ENCODE measurements at places on chromosomes 5 and 9.
A peak's percentile ranks its signal among the peaks of the same experiment; 100 is the strongest.

DNA sequence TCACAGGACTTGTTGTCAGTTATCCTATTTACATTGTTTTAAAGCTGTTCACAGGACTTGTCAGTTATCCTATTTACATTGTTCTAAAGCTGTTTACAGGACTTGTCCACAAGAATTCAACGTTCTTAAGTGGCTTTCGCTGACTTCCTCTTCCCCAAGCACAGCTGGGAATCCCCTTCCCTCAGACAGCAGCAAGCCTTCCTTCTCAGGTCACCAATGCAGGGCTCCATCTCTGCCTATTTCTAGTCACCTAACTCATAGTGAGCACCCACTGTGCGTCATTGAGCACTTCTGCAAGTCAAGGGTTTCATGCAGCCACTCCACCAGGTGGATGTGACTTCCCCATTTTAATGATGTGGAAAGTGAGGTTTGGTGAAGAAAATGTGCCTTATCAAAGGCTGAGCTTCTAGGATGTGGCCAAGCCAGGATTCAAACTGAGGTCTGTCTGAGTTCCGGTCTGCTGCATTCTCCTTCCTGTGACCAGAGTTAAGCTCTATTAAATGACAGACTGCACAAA lies 109.8 kb upstream of the ZNF462 start:
- no peak for DNase-seq

DNA sequence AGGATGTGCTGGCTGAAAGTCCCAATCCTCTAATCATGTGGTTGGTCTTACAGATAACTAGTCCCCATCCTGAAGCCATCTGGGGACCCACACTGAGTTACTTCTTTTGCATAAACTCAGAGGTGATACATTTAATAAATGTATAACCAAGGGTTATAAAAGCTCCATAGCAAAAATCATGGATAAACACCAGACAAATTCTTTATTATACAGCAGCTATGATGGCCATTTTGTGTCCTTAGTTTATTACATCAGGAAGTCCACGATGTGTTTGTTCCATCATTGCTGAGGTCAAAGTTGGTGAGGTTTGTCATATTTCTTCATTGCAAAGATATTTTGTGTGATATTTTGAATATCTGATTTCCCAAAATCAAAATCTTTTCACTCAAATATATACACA lies 80.2 kb downstream of the GCNT1 start:
- DNase-seq, result no peak

DNA sequence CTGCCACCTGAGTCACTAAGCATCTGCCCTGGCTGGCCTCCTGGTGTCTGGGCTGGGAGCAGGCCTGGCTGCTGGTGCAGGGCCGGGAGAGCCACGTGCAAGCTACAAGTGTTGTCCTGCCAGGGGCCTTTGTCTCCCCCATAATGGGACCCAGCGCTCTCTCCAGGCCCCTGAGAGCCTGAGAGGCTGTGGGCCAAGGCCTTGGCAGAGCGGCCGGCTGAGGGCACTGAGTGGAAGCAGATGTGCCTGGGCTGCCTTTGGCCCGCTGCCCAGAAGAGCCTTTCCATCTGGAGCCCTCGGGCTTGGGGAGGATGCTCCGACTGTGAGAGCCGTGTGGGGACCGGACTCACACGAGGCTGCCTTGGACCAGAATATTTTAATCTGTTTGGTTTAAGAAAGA lies 185.5 kb downstream of the RGS3 start:
- peak; percentile 81 for DNase-seq

DNA sequence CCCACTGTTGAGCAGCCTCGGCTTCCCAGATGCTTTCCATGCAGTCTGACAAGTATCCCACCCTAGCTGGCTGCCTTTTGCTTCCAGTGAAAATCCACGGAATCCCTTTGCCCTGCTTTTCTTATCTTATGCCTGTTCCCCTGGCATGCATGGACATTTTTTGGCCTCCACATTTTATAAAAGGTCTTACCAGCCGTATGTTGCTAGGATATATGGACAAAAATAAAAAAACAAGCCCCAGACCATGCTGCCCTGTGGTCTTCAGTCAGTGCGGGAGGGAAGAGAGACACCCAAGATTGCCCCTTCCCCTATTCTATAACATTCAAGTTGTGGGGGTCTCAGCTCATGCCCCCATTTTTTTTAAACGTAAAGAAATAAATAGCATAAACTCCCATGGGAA lies 129.6 kb downstream of the COL23A1 start:
- DNase-seq, result no peak

DNA sequence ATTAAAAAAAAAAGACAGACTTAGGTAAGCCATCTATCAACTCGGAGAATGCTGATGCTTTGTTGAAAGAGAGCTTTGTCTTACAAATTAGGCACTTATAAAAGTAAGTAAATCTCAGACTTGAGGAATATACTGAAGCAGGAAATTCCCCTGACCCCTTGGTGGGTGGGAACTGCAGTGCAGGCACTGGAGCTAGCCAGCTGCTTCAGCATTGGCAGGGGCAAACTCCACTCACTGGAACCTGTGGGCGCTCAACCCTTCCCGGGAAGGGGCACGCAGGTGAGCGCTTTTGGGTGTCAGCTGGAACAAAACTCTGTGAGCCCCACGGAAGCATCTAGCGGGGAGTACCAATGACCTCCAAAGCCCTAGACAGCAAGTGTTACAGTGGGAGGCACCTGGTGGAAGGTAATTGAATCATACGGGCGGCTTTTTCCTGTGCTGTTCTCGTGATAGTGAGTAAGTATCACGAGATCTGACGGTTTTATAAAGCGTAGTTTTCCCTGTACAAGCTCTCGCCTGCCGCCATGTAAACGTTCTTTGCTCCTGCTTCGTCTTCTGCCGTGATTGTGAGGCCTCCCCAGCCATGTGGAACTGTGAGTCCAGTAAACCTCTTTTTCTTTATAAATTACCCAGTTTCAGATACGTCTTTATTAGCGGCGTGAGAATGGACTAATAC lies 628.0 kb upstream of the CDH18 start:
- DNase-seq, result no peak

DNA sequence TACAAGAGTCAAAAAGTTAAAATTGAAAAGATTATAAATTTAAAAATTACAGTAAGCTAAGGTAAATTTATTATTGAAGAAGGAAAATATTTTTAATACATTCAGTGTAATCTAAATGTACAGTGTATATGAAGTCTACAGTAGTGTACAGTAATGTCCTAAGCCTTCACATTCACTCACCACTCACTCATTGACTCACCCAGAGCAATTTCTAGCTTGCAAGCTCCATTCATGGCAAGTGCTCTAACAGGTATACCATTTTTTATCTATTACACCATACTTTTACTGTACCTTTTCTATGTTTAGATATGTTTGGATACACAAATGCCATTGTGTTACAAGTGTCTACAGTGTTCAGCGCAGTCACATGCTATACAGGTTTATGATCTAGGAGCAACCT lies 389.7 kb downstream of the RASEF start:
- no peak for DNase-seq

DNA sequence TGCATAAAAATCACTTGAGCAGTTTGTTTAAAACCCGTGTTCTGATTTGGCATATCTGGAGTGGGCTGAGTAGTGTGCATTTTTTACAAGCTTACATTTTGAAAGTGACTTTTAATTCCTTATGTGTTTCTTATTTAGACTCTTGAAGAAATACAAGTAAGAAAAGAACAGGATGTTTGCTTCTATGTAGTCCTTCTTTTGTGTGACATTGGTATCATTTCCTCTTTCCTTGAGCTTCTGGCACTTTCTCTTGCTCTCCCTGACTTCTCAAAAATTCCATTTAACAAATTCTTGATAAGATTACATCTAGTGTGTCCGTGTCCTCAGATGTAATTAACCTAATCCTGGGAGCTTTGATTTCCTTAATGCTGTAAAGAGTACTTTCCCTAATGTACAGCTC lies 12.5 kb downstream of the GARNL3 start:
- no peak for DNase-seq

- DNase-seq, result peak; percentile 65
Measured at GRCh38 chr5:163509291-163509951, 4.0 kb downstream of the MAT2B start.

- DNase-seq, result no peak
Measured at GRCh38 chr5:67291066-67291465, 94.5 kb upstream of the CD180 start.

DNA sequence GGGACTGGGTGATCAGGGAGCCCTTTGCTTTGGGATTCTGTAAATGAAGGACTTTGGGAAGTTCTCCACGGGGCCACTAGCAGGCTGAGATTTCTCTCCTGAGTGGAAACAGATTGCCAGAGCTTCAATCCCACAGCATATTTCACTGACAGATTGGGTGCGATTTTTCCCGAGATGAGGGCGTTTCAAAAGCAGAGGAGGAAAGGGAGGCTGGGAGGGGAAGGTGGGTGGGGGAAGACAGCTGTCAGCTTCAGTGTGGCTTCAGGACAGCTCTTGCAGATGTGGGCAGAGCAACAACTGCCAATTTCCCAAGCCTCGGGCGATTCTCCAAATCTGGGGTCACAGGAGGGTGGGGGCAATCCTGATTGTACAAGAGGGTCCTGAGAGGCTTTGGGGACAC lies 258.5 kb upstream of the ADRA1B start:
- DNase-seq, result no peak
